NCI-H69 (cell line): ENCODE measurements at places on chromosomes 11 and 22.
A peak's percentile ranks its signal among the peaks of the same experiment; 100 is the strongest.

GRCh38 chr11:93487032-93487483, 56.1 kb downstream of the SMCO4 start:
- peak; percentile 81 for DNase-seq

DNA sequence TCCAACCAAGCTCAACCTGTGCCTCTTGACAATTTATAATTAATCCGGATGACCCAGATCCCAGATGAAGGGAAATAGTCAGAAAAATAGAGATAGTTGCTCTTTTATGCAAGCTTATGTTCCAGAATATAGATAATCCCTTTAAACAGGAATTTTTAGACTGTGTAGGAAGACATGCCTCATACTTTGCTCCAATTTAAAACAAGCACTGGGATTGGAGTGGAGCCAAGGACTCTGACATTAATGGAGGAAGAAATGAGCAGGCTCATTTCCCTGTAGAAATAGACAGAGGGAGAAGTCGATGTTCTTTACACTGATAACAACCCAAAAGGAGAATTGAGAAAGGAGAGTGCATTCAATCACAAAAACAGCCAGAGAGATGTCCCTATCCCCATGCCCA, 70.1 kb upstream of the LRRC55 start:
- no peak for DNase-seq

GRCh38 chr11:8086001-8086479, 5.0 kb downstream of the TUB start:
- peak; percentile 98 for DNase-seq

- DNase-seq: no peak
Observed at GRCh38 chr22:33380789-33381530, 322.8 kb upstream of the SYN3 start.

- DNase-seq: peak; percentile 71
Observed at GRCh38 chr11:72662036-72662435, 12.2 kb downstream of the PDE2A start.

DNA sequence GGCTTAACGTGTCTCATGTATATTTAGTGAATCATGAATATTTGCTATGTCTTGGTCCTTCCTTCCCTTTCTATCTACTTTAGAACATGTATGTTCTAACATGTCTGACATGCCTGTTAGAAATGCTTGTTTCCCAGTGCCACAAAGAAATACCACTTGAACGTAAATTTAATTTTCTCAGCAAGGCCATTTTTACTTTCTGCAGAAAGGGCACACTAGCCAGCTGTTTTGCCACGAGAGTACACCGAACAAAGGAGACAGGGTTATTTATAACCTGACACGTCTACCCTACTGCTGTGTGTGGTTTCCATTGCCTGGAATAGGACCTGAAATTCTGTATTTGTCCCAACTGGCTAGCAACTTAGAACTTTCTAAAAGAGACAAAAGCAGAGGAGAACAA, 7.4 kb upstream of the ZBTB44 start:
- no peak for DNase-seq

GRCh38 chr11:120338107-120338933, 2.1 kb downstream of the ARHGEF12 start:
- DNase-seq: no peak

GRCh38 chr22:30290342-30291057, 1.2 kb upstream of the CASTOR1 start:
- DNase-seq: peak; percentile 60

GRCh38 chr22:19139001-19139356, 5.5 kb downstream of the ESS2 start:
- DNase-seq: no peak

- no peak for DNase-seq
Observed at GRCh38 chr11:106306942-106307341, 229.5 kb downstream of the AASDHPPT start.

DNA sequence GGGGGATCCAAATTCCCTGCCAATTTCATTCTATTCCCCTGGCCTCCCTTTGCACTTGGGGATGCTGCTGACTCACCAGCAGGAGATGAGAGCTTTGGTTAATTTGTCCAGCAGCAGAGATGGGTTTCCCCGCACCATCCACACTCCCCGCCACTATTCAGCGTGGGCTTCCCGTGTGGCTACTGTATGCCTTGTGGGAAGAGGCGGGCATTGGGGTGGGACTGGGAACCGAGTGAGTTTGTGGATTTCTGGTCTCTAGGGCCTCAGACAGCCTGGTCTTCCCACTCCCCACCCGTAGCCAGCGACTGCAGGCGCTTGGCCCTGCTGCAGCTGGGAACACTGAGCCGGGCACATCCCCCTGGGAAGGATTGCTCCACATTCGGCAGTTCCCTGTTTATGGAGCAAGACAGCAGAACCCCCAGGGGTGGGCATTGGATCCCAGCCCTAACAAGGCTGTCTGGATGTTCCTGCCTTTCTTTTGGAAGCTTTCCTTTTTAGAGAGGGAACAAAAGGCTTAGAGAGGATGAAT, 23.4 kb downstream of the KIAA1671 start:
- peak; percentile 29 for DNase-seq

GRCh38 chr11:76614471-76615179, 55.9 kb downstream of the LRRC32 start:
- DNase-seq: no peak

DNA sequence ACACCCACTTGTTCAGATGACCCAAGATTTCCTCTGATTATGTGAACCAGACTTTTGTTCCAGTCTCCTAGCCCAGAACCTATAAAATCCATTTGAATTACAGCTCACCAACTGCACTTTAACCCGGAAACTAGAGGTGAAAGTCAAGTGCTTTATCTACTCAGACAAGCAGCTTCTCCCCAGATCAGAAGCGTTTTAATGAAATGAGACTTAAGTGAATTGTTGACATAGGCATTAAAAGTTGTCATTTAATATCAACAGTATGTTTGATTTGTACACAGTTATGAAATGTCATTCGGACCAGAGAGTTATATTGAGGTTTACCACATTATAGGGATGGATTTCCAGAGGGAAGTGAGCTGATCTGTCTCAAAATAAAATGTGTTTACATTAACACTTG, 52.0 kb downstream of the CADM1 start:
- DNase-seq: peak; percentile 56

DNA sequence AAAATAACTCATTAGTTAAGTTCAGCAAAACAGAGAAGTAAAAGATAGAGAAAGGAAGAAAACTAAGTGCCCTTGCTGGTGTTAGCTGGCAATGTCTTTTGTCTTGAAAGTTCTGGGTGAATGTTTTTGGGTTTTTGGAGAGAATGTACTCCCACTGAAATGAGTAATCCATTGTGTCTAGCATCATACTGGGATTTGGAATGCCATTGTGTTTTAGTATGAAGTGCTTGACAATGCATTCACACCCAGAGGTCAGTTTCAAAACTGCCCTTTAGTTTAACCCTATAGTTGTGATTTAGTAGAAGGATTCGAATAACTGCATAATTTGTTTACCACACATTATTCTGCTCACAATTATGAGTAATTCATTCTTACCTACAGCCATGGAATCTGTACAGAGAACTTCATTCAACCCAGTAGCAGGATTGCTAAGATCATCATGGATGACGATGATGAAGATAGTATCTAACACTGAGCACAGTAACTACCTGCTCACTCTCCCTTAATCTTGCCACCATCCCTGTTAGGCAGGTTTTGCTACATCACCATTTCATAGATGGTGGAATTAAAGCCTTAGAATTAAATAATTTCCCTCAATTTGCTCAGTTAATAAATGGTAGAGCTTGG, 33.9 kb downstream of the MAML2 start:
- peak; percentile 27 for DNase-seq

DNA sequence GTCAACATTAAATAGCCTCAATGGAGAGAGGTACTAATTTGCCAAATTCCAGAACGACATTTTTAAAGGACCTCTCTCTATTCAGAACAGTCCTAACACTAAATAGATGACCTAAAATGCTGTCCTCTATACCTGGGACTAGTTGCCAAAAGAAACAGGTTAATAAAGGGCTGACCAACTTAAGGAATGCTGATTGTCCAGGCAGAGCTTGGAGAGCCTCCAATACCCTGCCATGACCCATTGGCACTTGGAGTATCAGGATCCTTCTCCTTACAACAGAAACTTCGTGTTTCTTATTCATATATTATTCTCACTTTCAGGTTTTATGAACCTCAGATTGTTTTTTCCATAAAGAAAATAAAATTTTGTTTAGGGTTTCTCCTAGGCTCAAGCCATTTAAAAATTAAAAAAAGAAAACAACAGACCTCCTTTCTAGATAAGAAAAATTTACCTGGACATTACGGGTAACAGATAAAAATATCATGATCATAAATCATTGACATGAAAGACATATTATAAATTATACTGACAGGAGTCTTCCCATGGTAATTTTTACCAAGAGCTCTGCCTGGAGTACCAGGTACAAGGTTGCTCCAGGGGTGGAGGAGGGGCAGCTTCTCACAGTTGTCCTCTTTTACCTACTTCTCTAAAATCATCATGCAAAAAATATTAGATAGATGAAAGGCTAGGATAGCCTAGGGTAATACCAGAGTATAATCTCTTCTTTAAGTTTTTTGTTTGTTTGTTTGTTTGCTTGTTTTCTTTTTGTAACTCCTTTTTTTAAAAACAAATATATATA, 2.0 kb downstream of the LRRC4C start:
- DNase-seq: no peak

GRCh38 chr11:104946907-104947306, 21.5 kb downstream of the CASP4 start:
- DNase-seq: peak; percentile 42

- peak; percentile 55 for DNase-seq
Observed at GRCh38 chr22:22123118-22123959, 121.2 kb upstream of the VPREB1 start.

DNA sequence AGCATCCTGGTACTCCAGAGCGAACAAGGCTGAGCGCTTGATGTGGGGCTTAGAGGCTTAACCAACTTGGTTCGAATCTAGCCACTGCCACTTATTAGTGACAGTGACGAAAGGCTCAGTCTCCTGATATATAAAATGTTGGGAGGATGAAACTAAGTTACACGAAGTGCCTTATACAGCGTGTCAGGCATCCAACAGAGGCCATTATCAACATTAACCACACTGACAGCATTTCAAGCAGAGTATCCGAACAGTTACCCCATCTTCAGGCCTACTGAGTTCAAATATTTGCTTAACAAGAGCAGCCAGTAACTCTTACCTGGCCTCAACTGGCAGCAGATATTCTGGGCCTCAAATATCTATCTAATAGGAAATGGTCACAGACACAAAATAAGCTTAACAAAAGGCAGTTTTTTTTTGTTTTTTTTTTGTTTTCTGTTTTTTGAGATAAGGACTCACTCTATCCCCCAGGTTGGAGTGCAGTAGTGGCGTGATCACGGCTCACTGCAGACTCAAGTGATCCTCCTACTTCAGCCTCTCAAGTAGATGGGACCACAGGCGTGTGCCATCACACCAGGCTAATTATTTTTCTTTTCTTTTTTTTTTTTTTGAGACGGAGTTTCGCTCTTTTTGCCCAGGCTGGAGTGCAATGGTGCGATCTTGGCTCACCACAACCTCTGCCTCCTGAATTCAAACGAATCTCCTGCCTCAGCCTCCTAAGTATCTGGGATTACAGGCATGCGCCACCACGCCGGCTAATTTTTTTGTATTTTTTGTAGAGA, 2.9 kb downstream of the SERPIND1 start:
- DNase-seq: no peak

DNA sequence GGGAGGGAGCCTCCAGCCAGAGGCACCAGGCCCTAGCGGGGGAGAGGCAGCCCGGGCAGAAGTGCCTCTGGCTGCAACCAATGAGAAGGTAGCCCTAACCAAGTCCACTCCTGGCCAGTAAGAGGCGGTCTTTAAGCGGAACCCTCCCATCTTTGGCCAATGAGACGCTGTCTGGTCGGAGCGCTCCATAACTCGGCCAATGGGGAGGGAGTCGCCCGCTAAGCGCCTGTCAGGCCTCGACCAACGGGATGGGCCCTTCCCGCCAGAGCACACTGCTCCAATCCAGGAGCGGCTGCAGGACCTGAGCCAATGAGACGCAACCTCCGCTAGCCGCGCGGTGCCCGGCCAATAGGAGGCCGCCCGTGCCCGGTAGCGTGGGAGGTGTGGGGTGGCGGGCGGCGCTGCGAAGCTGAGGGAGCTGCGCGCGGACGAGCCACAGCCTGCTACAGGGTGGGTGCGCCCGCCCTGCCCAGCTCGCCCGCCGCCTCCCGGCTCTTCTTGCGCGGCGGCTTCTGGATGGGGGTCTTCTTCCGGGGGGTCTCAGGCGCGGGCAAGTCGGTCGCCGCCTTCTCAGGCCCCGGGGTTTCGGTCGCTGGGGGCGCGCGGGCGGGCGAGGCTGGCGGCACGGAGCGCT, 12.6 kb downstream of the SCARF2 start:
- no peak for DNase-seq

- DNase-seq: no peak
Observed at GRCh38 chr11:123231256-123231655, 36.2 kb upstream of the CLMP start.

- peak; percentile 61 for DNase-seq
Observed at GRCh38 chr11:73577496-73577917, 20.4 kb downstream of the FAM168A start.

DNA sequence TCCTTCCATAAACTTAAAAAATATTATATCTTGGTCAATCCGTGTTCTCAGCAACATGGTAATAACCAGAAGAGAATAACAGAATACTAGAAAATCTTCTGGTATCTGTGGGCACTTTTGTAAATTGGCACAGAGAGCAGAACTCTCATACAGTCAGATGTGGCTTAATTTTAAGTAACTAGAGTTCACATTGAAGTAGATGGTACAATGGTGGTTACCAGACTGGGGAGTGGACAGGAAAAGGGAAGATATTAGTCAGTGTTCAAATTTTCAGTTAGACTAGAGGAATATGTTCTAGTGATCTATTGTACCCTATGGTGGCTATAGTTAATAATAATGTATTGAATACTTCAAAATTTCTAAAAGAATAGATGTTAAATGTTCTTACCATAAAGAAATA, 6.9 kb downstream of the OR52H1 start:
- no peak for DNase-seq

GRCh38 chr11:3044915-3045314, 12.3 kb downstream of the CARS1 start:
- no peak for DNase-seq

- no peak for DNase-seq
Observed at GRCh38 chr22:33811686-33812085, 108.6 kb downstream of the LARGE1 start.

DNA sequence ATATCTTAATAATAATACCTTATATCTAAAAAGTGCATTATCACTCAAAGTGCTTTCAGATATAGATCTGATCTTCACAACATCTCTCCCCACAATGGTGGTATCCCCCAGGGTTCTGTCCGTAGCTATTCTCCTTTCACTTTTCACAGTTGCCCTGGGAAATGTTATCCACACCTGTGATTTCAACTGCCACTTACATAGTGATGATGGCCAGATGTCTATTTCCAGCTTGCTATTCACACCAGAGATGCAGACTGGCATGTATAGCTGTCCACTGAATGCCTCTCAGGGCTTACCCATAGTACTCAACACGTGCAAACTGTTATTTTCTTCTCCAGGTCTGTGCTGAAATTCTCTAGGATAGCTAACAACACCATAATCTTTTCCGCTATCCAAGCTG, 724.7 kb downstream of the DLG2 start:
- no peak for DNase-seq
